ENCODE measurements at places on chromosomes 5 and 9. TPM values are rescaled to one million over a fixed set of nuclear protein-coding genes. Genes with fewer than 3 reads are reported as not detected.

GRCh38 chr9:106861640-106862109 is 1.3 kb upstream of the ZNF462 start:
- no peaks in the 10 kb centered on the region for H3K36me3 ChIP-seq
- H3K4me3 ChIP-seq, result peak overlapping the region; percentile 90
- H3K27ac ChIP-seq, result peak overlapping the region; percentile 96
- H3K27me3 ChIP-seq, result no peaks in the 10 kb centered on the region

DNA sequence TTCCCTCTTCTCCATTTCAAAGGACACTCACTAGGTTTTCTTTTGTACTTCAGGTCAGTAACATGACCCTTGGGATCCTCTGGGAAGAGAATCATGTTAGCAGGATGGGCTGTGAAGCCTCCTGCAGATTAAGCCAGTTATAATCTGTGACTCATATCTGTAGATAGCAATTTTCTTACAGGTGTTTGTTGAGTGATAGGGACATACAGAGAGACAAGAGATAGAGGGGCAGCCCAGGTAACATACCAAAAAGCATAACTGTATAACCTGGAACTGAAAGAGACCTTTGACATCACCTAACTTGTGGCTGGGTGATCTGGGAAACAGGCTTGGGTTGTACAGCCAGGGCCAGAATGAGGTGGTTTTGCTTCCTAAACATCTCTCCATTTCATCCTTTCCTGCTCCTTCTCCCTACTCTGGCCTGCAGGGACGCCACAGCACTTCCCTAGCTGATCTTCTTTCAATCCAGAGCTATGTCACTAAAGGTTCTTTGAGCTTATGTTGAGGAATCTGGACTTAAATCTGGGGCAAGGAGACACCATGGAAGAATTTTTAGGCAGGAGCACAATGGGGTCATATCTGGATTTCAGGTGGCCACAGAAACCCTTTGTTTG is 21.0 kb upstream of the PPARGC1B start:
- H3K4me1 ChIP-seq, result no peaks in the 10 kb centered on the region
- no peaks in the 10 kb centered on the region for H3K27me3 ChIP-seq
- DNase-seq, result no peak
- no peaks in the 10 kb centered on the region for H3K36me3 ChIP-seq
- no peak overlapping the region for H3K4me3 ChIP-seq

DNA sequence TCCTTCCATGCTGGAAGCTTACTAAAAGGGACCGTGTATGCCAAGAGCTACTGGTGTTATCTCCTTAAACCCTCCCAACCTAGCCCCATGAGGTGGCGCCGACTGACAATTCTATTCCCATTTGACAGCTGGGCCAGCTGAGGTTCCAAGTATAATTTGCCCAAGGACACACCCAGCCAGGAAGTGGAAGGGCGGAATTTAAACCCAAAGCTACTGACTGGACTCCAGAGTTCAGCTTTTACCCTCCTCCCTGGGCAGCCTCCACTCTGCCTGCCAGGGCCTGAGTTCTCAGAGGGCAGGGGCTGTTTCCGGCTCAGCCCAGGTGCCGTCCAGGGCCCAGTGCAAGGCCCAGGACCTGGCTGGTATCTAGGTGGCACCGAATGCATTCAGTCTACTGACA is 71.8 kb downstream of the C9orf50 start:
- peaks cover 15% of the 10 kb centered on the region for H3K4me1 ChIP-seq
- DNase-seq, result no peak
- no peak overlapping the region for H3K4me3 ChIP-seq
- no peaks in the 10 kb centered on the region for H3K27me3 ChIP-seq

SCGB3A2 gene
- total RNA-seq, result 32.0 TPM

BTNL8 gene
- total RNA-seq, result 19.1 TPM

DNA sequence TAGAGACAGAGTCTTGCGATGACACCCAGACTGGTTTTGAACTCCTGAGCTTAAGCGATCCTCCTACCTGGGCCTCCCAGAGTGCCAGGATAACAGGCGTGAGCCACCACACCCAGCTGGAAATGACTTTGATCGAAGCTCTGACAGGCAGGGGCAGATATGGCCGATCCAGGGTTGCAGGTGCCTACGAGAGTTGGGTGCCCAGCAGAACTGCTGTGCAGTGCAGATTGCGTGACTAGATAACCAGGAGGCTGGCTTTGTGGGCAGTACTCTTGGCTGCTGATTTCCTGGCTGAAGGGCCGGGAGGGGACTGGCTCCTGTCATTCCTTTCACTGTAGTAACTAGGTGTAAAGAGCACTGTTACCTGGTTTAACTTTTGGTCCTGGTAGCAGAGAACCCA is 11.8 kb downstream of the TBC1D13 start:
- DNase-seq, result no peak
- H3K27me3 ChIP-seq, result no peaks in the 10 kb centered on the region
- no peaks in the 10 kb centered on the region for H3K36me3 ChIP-seq

GRCh38 chr9:38523121-38523520 is 97.3 kb downstream of the ANKRD18A start:
- DNase-seq, result no peak
- H3K36me3 ChIP-seq, result no peaks in the 10 kb centered on the region
- H3K4me1 ChIP-seq, result no peaks in the 10 kb centered on the region
- no peak overlapping the region for H3K4me3 ChIP-seq
- no peaks in the 10 kb centered on the region for H3K27me3 ChIP-seq

DNA sequence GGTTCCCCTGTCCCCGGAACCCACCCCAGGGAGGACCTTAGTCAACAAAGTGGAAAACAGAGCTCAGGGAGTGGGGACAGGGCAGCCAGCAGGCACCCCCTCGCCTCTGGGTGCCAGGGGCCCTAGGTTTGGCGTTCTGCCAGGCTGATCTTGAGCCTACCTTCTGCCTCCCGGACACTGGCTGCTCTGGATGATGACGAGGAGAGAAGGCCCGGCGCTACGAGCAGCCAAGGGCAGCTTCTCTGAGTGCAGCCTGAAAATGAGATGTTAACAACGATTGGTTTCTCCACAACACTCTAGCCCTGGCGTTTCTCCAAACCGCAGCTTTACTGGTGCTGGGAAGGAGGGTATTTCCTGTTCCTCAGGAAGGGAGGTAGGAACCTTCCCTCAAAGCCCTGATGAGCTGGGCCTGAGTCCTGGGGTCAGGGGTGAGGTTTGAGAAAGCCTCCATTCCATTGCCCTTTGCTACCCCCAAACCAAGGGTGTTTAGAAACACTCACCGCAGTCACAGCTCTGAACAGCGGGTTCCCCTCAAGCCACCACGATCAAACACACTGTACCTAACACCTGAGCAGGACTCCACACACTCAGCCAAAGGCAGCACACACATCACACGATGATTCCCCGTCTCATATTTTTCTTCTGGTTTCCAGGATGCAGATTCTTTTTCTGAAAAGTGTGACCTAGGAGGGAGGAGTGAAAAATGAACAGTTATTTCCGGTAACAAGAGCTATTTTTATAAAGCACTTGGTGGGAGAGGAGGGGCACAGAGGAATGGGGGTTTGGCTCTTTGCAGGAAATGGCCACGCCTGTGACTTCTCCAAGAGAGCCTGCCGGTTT is at the start of gene STING1:
TSS of gene STING1 (minus strand) at position 709 of the 840 bp plus-strand sequence. CDS start 1,054 bp downstream, outside the sequence.
- H3K4me3 ChIP-seq, result no peak within 1 kb of the TSS
- DNase-seq, result peak; percentile 86
- no peaks in the 10 kb centered on the region for H3K27me3 ChIP-seq
- H3K4me1 ChIP-seq, result peaks cover 17% of the 10 kb centered on the region
- H3K27ac ChIP-seq, result peak within 1 kb of the TSS; percentile 97

SPINK13 gene
- not detected for total RNA-seq

DNA sequence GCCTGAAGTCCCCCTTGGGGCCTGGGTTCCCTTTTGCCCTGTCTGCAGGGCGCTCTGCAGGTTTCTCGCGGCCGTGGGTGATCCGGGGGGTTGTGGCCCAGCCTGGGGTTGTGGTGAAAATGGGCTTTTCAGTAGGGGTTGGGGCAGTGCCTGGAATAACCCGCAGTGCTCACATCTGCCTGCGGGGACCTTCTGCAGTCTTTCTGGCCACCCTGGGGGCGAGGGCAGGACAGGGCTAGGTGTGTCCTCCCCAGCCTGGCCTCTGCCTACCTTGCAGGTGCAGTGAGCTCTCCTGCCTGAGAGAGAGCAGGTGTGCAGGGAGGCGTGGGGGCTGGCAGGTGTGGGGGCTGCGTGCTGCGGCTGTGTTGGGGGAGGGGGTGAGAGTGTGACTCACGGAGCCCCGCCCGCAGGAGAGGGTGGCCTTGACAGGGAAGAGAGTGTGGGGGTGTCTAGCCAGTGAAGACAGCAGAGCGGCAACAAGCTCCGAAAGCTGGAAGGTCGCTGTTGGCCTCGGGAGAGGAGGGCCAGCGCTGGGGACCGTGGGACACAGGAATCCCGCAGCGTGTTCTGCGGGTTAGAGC is 131.4 kb downstream of the MRPL36 start:
- no peak overlapping the region for H3K27ac ChIP-seq
- H3K4me1 ChIP-seq, result peaks cover 5% of the 10 kb centered on the region
- H3K36me3 ChIP-seq, result no peaks in the 10 kb centered on the region
- DNase-seq, result peak; percentile 64
- peaks cover 32% of the 10 kb centered on the region for H3K27me3 ChIP-seq
- H3K4me3 ChIP-seq, result no peak overlapping the region

GKAP1 gene
- 5.7 TPM for total RNA-seq

Data from hepatocyte (in vitro differentiated cells).